ENCODE measurements at places on chromosomes 3 and 15.

DNA sequence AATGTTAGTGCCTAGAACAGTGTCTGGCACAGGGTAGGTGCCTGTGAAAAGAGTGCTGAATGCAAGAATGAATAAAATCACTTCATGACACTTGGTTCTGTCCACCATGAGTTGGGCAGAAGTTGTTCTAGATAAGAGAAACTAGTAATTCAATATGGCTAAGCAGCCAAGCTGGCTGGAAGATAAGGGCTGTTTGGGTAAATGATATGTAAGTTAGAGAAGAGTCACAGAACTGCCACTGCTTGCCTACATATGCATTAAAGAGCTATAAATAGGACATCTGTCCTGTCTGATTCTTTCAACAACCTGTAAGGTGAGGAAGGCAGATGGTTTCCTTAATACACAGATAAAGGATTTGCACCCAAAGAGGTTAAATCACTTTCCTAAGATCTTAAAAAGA, 13.1 kb downstream of the MTMR10 start:
- no peak for DNase-seq

- no peak for DNase-seq
Observed at GRCh38 chr3:117887901-117888300, 1146.7 kb downstream of the IGSF11 start.

- DNase-seq, result peak; percentile 65
Observed at GRCh38 chr15:81336568-81336967, 12.6 kb upstream of the STARD5 start.

DNA sequence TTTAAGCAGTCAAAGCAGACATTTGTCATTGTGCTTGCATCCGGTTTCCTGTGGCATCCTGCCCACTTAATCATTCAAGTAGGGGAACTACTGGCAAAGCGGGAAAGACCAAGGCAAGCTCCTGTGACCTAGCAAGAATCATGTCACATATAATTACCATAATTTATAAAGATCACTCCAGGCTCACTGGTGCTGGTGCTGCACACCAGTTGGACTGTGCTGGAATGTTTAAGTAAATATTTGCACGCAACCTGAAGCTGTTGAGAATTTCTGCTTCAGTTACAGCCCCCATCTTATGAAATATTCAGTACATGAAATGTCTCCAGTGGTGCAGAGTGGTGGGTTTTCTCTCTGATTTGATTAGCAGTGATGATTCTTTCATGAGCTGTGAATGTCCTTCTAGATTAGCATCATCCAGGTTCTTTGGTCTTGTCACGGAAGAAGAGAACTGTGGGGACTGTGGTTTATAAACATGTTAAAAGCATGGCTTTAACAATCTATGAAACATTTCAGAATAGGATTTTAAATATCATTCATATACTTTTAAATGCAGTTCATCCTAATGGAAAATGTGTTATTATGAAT, 621.3 kb upstream of the EPHA6 start:
- no peak for DNase-seq

- no peak for DNase-seq
Observed at GRCh38 chr3:197907196-197907595, 42.8 kb upstream of the RPL35A start.

DNA sequence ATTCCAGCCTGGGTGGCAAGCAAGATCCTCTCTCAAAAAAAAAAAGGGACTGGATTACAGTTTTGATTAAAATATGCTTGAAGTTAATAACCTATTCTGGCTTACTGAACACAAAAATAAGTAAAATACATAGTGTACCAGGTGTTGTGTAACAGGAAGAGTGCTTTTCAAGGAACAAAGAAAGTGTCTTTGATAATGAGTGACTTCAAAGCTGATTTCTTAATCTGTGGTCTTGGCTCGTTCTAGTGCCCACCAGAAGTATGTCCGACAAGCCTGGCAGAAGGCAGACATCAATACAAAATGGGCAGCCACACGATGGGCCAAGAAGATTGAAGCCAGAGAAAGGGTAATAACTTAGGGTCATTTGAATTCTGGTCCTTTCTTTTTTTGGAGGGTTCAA, 4.0 kb downstream of the RPL14 start:
- DNase-seq, result no peak

GRCh38 chr15:32837935-32838334, 120.1 kb downstream of the GREM1 start:
- DNase-seq, result no peak

DNA sequence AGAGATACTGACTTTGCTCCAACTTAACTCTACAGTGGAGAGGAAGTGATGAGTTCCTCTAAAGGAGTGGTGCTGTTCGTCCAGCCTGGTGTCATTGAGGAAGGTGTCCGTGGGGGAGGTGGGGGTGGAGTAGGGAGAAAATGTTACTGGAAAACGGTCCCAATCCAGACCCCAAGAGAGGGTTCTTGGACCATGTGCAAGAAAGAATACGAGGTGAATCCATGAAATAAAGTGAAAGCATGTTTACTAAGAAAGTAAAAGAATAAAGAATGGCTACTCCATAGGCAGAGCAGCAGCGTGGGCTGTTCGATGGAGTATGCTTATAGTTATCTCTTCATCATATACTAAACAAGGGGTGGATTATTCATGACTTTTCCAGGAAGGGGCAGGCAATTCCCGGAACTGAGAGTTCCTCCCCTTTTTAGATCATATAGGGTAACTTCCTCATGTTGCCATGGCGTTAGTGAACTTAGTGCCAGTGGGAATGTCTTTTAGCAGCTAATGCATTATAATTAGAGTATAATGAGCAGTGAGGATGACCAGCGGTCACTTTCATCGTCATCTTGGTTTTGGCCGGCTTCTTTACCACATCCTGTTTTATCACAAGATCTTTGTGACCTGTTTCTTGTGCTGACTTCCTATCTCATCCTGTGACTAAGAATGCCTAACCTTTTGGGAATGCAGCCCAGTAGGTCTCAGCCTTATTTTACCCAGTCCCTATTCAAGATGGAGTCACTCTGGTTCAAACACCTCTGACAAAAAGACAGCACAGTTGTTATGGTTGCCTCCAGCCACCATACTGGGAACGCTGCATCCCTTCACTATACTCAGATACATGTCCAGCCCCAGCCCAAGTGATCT, 38.6 kb downstream of the CLEC3B start:
- DNase-seq, result peak; percentile 47

DNA sequence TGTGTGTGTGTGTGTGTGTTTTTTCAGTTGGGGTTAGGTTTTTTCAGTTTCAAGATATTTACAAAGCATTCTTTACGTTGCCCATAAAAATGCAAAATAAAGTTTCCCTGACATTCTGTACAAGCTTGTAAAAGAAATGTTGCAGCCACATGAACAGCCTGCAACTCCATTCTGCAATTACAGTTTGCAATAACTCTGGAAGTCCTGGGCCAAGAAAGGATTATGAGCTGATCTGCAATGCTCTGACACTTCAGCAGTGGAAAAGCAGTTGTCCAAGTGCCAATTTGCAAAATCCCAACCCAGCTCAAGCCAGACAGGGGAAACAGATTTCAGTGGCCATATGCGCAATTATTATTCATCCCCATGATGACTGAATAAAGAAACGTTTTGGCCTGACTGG, 322.1 kb downstream of the MEX3B start:
- DNase-seq, result no peak

DNA sequence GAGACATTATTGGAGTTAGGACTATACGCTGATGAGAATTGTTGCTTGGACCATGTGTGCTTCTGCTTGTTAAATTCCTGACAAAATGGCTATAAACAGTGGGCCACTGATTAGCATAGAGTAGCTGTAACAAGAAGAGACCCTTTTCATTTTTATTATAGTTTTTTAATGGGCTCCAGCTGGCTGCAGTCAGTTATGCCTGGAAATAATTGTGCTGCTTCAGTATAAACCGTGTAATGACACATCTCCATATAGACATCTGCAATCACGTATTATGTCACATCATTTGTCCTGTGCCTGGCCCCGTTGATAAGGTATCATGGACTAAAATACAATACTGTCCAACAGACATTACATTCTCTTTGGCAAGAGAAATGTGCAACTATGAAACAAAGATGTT, 50.9 kb downstream of the ARPP21 start:
- no peak for DNase-seq

DNA sequence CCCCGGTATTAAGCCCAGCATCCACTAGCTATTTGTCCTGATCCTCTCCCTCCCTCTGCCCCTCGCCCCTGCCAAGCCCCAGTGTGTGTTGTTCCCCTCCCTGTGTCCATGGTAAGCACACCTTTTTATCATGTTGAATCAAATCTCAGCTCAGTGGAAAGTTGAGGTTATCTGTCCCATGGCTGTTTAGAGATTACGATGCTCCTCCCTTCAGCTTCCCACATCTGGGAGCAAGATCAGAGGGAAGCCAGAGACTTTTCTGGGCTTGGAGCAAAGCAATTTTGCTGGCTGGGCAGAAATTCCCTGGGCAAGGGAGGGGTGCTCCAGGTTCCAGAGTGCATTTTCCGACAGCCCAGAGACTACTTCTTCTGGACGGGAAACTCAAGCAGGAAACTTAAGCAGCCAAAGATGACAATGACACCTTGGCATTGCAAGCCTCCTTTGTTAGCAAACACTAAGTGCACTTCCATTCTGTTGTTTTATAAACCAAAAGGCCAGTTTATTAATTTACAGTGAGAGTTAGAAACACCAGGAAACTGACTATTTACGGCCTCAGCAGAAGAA, 104.5 kb downstream of the MESD start:
- DNase-seq, result no peak

DNA sequence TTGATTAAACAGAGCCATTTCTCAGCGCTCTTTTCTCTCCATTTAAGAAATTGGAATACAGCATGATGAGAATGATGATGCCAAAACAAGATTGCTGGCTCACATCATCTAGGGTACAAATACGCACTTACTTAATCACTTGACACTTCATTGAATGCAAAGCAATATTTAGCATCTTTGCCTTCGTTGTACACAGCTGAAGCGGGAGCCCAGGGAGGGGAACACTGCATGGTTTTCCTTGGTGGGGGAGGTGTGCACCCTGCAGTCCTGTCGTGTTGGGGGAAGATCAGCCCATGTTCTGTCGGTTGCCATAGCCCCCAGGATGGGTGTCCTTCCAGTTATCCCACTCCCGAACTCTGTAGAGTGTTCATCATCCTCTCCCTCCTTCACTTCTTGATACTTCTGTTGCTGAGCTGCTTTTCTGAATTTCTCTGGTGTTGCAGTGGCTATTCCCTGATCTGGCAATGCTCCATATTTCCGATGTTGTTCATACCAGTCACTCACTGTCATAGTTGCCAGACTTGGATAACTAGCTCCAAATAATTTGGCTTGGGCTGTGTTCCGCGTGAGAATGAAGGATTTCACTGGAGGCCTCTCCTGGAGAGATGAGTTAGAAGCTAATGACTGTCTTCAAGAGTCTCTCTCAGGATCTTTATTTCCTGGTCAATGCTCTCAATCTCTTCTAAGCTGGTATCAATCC, 50.1 kb upstream of the DYNC1LI1 start:
- no peak for DNase-seq

- DNase-seq, result no peak
Observed at GRCh38 chr15:39574427-39574826, 6.5 kb upstream of the THBS1 start.

DNA sequence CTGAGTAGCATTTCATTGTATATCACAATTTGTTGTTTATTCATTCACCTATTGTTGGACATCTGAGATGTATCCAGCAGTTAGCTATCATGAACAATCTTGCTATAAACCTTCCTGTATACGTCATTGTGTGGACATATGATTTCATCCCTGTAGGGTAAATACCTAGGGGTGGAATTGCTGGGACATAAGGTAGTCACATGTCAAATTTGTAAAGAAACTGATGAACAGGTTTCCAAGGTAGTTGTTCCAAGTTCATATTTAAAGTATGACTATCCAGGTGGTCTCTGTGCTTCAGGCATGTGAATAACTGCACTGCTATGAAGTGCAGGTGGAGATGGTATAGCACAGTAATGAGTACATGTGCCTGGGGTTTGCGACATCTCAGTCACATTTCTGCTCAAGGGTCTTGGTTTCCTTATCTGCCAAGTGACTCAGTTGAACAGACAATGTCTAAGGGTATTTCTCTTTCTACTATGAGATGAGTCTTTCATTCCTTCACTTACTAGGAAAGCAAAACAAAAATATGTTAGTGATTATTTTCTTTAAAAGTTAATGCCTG, 229.0 kb upstream of the HES1 start:
- no peak for DNase-seq

DNA sequence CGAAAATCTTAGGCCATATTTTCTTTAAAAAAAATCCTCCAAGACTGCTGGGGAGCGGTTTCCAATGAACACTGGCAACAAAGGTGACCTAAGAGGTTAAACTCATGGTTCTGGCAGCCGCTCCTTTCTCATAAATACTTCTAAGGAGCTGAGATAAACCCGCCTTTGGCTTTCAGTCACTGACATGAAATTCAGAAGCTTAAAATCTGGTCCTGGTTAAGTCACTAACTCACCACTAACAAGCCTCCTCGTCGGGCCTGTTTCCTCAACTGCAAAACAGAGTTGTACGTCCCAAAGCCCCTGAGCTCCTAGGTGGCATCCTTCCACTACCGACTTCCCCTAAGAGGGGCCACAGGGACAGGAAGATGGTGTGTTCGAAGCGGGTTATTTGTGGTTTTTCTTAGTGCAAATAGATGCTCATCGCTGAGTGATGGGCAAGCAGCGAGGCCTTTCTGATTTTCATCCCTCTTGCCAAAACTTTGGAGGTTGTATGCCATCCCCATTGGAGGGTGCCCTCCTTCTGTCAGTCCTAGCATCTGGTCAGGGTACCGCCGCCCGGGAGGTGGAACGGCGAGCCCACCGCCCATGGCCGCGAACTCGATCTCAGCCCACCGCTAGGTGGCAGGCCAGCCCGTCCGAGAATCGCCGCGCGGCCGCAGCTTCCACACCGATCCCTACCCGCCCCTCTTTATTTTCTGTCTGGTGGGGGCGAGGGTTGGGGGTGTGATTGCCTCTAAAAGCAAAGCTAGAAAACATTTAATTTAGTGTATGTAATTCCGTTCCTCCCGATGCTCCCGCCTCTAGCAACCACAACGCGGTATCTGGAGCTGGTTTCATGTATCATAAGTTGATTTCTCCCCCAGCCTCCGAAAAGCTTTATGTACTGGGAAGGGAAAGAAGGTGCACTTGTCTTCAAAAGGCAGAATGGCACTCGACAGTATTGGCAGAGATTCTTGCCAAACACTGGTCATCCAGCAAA, 4.6 kb downstream of the BCL6 start:
- peak; percentile 76 for DNase-seq

GRCh38 chr3:108053067-108053466, 37.8 kb downstream of the CD47 start:
- DNase-seq, result no peak

- no peak for DNase-seq
Observed at GRCh38 chr3:35744419-35744818, 105.1 kb downstream of the ARPP21 start.

DNA sequence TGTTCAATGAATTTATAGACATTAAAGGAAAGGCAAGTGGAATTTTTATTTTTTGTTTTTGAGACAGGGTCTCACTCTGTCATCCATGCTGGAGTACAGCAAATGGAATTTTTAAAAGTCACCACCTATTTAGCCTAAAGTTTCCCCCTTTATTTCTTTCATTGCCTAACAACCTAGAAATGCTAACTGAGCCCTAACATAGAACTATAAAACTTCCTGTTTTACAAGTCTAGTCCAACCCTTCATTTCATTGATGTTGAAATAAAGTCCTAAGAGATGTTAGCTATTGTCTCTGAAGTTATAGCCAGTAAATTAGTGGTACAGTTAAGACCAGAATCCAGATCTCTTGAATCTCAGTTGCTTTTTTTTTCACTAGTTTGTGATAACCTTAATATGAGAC, 39.0 kb downstream of the MAPK6 start:
- no peak for DNase-seq

All from CD4-positive, alpha-beta T cell treated with Interleukin-10 for 1 hour (primary cell).